ENCODE measurements at places on chromosomes 3 and 15. TPM values are rescaled to one million over a fixed set of nuclear protein-coding genes. Genes with fewer than 3 reads are reported as not detected.
A peak's percentile ranks its signal among the peaks of the same experiment; 100 is the strongest.

Gene ZIC4
- 7.3 TPM for polyA plus RNA-seq

Gene VEPH1
- polyA plus RNA-seq, result 1.8 TPM

Gene MRAS
- 64.8 TPM for polyA plus RNA-seq

Gene VPS8
- polyA plus RNA-seq, result 59.3 TPM

Gene ZNF35
- 8.7 TPM for polyA plus RNA-seq

Gene RLBP1
- 0.15 TPM for polyA plus RNA-seq

GRCh38 chr15:75233504-75234190 lies 24.5 kb upstream of the GOLGA6C start:
- DNase-seq, result no peak

- DNase-seq, result no peak
Observed at GRCh38 chr3:58746758-58747157, 80.2 kb upstream of the FAM3D start.

DNA sequence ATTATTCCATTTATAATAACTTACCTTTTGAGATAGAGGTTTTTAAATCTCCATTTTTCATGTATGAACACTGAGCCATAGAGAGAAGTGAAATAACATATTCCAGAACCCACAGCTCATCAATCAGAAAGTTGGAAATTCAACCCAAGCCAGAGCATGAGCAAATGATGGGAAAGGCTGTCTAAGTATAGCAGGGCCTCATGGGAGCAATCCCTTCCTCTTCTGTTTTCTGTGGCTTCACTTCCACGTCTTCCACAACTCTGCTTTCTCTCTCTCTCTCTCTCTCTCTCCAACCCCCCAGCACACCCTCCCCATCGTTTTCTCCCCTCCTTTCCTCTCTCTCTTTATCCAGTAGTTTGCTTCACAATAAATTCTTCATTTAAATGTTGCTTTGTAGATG lies 14.8 kb upstream of the IL1RAP start:
- DNase-seq, result peak; percentile 41

- peak; percentile 9 for DNase-seq
Observed at GRCh38 chr15:52018244-52018643, 775 bp upstream of the MAPK6 start.

DNA sequence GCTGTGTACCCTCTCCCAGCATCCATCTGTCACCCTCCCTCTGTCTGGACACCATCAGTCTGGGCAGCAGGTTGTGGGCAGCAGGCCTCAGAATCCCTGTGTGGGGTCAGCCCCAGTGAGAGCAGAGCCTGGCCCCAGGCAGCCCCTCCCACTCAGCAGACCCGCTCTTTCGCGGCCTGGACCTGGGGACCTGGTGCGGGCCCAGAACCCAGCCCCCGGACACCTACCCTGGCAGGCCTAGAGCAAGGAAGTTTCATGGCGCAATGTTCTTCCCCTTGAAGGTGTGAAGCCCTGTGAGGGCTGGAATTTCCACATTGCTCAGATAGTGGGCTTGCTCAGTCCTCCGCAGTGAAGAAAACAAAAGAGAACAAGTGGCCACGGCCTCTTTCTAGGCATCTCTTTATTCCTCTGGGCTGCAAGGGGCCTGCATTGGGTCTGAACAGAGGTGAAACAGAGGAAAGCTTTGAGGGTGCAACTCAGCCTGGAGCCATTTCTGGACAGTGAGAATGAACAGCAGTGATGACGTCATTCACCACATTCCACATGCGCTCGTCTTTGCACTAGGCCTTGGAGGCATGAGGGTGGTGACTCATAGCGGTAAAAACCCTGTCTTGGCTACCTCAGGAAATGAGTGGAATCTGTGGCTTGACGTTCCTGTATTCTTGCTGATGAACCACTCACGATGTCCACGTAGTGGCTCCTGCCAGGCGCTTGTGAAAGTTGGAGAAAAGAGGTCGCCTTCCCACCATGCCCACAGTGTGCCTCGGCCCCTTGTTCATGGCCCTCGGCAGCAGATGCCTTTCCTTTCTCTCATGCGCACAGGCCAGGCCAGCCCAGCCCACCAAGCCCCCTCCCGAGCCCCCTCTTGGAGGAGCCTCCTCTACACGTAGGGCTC lies 66.1 kb downstream of the SLC30A4 start:
- DNase-seq, result no peak

GRCh38 chr3:22399566-22399965 lies 648.6 kb upstream of the ZNF385D start:
- no peak for DNase-seq

DNA sequence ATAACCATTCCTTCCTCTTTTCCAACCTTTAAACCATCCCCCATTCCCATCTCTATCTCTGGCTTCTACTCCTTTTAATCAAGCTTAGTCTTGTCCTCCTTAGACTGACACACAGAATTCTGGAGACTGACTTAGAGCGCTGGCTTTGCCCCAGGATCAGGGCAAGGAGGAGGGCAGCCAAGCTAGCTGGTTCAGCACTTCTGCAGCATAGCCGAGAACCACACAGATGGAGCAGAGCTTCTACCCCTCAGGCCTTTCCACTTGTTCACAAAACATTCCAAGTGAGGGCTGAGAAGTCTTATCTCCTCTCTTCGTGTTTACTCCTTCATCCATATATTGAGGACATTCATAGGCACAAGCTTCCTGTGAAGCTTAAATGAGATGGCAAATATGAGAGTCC lies 246.5 kb upstream of the PEX5L start:
- no peak for DNase-seq

GRCh38 chr15:98408231-98408630 lies 240.1 kb upstream of the IGF1R start:
- no peak for DNase-seq

DNA sequence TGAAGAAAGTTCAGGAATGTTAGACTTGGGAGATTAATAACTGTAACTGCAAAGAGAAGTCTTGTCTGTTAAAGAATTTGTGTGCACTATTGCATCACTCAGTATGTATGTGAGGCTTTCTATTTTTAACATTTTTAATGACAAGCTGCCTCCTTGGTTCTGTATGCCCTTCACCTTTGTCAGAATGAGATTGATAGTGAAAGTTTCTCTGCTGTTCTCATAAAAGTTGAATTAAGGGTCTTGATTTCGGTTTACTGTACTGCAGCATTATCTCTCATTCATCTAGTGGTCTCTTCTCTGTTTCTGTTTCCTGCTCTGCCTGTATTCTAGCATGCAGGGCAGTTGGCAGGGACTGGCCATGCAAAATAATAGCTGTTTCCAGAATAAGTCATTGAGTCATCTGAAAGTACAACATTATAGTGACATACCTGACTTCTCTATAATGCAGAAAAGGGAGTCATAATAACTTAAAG lies 454.9 kb downstream of the IL5RA start:
- DNase-seq, result no peak

DNA sequence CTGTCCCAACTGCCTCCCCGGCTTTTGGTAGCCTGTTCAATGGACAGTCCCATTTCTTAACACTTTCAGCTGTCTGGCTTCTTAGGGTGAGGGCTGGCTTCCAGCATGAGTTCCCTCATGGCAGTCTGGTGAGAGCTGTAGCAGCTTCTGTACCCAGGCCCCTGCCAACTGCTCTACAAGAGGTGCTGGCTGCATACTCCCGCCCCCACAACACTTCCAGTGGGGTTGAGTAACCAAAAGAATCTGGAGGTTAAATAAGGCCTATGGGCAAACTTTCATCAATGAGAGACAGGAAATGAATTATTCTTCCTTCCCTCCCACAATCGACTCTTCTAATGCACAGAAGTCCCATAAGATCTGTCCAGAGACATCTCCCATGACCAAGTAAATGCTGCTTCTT lies 145.0 kb downstream of the NEK10 start:
- DNase-seq, result no peak

DNA sequence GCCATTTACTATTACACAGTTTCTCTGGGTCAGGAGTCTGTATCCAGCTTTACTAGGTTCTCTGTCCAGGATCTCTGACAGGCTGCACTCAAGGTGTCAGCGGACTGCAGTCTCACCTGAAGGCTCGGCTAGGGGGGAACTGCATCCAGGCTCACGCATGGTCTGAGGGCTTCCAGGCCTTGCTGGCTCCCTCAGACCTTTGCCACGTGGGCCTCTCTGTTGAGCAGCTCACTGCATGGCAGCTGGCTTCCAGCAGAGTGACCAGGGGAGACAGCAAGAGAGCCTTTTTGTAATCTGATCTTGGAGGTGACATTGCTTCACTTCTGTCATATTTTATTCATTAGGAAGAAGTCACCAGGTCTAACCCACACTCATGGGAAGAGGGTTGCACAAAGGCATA lies 152.3 kb downstream of the CACNA2D3 start:
- no peak for DNase-seq

- DNase-seq, result no peak
Observed at GRCh38 chr15:61811952-61812351, 248.3 kb downstream of the VPS13C start.

DNA sequence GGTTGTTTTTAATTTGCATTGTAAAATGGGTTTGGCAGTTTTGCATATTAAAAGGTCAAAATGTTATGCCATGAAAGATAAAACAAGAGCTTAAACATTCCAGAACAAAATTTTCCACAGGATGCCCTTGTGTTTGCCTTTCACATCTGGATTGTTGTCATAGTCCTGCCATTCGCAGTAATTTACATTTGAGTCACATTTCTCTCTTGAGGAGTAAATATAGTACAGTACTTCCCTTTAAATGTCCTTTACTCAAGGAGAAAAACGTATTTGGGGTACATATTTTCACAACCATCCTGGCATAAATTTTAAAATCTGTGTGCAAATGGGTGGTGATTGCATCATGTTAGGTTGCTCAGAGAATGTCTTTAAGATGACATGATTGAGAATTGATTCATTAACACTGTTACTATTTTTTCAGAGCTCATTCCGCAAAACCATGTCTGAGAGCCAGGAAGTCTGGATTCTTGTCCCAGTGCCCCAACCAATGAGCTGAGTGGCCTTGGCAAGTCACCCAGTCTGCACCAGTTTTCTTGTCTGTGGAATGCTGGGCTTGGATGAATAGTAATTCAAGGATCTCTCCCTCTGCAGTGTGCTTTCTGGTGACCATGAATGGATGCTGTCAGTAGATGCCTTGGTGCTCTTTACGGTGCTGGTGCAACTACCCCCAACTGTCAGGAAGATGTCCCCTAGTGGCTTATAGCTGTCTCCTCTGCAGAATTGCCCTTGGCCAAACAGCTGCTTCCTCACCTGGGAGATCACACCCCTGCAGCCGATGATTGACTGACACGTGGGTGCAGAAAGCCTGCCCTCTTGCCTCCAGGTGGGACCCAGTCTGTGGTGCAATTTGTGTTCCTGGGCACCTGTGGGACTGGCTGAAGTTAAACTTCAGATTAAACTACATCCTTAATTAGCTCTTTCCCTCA lies 43.0 kb downstream of the ABHD5 start:
- DNase-seq, result no peak

GRCh38 chr3:42355612-42356011 lies 54.8 kb downstream of the LYZL4 start:
- DNase-seq, result no peak

GRCh38 chr15:99507016-99507503 lies 58.7 kb upstream of the MEF2A start:
- no peak for DNase-seq

GRCh38 chr15:58923696-58924300 lies 9.7 kb downstream of the SLTM start:
- DNase-seq, result no peak

- DNase-seq, result no peak
Observed at GRCh38 chr3:49727924-49728361, 4.2 kb upstream of the GMPPB start.

All from muscle of arm (tissue), 14 donors.